ENCODE measurements at places on chromosomes 3 and 15.
A peak's percentile ranks its signal among the peaks of the same experiment; 100 is the strongest.

- no peak for DNase-seq
These were observed 244.8 kb downstream of the LRRN1 start for GRCh38 chr3:4043867-4044575.

GRCh38 chr3:99659032-99659431 is 20.6 kb downstream of the COL8A1 start:
- DNase-seq = no peak

DNA sequence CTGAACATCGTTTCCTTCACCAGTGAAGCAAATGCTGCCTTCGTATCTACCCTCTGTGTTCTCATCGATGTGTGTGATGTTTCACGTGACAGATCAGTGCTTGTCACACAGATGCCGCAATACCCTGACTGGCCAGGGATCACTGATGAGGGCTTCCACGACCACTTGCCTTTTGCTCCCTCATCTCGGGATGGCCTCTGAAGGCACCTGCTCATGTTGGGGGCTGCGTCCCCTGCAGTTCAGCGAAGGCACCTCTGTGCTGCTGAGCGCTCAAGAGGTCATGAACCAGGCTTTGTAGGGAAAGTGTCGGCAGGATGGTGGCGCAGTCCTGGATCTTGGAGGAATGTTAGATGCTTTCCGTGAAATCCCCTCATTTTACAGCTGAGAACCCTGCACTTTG is 79.2 kb upstream of the KLF13 start:
- DNase-seq = no peak

DNA sequence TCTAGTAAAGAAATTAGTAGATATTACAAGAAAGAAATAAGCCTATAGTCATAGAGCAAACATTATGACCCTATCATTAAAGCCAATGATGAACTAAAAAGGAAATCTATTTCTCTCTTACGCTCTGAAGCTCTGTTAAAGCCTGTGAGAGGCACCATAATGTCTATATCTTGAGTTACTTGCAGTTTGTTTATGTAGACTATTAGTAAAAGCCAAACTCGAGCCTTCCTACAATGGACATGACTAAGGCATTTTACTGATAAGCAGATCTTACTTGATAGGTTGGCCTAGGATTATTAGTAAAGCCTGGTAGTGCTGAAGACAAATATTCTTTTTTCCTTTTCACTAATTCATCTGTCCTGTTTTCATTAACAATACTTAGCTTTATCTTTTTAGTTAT is 32.7 kb downstream of the LRRC3B start:
- no peak for DNase-seq

DNA sequence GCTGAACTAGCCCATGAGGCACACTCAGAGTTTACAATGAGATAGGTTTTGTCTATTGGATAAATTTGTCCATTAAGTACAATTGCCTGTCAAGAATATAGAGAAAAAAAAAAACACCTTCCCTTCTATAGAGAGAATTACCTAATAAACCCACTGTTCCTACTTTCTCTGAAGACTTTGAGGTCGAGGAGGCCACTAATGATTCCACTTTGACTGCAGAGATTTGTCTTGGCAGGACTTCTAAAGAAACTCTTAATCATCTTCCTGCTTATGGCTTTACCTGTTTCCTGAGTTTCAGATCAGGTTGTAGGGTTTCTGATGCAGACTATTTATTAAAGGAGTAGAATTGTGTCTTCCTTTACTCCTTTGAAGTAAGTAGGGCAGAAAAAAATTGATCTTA is 342.4 kb upstream of the KCNMB2 start:
- DNase-seq = no peak

DNA sequence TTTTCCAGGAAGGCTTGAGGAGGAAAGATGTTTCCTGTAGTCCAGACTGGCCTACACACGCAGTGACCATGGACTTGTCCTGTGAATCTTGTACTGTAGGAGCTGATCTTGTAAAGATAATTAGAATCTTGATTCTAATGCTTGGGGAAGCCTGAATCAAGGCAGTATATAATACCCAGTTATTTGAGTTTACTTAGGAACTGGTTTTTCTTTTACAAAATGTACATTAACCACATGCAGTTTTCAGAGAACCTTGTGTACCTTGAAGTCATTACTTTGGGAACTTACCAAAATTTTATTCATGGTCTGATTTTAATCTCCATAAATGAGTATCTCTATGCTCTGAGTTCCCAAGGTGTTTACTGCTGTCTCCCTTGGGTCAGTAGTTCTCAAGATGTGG is 439.9 kb upstream of the AZI2 start:
- no peak for DNase-seq

GRCh38 chr15:23570486-23570885 is 5.0 kb downstream of the MKRN3 start:
- DNase-seq = no peak

GRCh38 chr3:50338965-50339364 is 1.7 kb downstream of the RASSF1 start:
- DNase-seq = no peak

DNA sequence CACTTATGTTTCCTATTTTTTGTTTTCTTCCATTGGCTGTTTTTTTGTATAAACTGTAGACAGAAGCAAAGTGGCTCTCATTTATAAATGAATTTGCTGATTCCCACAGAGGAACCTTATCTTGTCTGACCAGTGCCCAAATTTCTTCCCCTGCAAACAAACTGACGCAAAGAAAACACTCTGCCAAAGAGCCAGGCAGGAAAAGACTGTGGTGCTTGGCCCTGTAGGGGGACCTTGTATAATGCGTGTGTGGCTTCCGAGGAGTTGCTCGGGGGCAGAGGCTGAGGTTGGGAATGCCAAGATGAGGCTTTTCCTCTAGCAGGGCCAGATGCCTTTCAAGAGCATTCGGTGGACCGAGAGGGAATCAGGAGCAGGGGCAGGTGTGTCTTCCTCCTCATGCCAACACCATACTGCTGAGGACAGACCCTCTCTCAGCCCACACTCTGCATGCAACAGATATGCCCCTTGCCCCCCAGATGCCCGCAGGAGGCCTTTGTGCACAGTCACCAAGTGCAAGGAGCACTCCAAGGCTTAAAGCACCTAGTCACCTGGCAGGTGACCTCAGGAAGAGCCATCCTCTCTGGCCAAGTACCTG is 104.3 kb upstream of the ABHD17C start:
- DNase-seq = no peak

DNA sequence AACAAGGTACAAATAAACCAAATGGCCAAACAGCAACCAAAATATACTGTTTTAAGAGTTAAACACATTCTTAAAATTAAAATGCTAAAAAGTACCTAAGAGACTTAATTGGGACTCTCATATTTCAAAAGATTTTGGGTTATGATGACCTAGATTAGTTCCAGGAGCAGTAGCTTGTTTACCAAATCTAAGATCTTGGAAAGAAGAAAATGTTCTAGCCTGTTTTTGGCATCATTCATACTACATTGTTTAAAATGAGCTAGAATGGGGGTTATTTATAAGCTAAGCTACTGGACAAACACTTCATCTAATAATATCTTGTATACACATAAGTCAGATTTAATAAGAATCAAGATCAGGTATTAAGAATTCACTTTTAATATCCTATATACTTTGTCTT is 22.8 kb downstream of the ATOSA start:
- DNase-seq = no peak

DNA sequence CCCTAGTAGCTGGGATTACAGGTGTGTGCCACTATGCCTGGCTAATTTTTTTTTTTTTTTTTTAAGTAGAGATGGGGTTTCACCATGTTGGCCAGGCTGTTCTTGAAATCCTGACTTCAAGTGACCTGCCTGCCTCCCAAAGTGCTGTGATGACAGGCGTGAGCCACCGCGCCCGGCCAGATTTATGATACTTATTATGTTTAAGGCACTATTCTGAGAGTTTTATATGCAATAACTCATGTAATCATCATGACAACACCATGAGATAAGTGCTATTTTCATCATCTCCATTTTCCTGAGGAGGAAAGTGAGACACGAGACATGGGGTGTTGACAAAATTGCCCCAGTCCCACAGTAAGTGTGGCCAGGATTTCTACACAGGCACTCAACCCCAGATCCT is 366.4 kb upstream of the TRIM42 start:
- no peak for DNase-seq

- no peak for DNase-seq
These were observed 46.9 kb downstream of the ADCY5 start for GRCh38 chr3:123401836-123402530.

GRCh38 chr15:56491110-56491722 is 26.3 kb upstream of the MNS1 start:
- peak; percentile 55 for DNase-seq

GRCh38 chr3:134037168-134037567 is 7.4 kb upstream of the SLCO2A1 start:
- DNase-seq = no peak

GRCh38 chr3:169827712-169828111 is 15.0 kb upstream of the LRRC34 start:
- no peak for DNase-seq

- no peak for DNase-seq
These were observed 19.2 kb upstream of the PLA2G4F start for GRCh38 chr15:42175671-42176070.

DNA sequence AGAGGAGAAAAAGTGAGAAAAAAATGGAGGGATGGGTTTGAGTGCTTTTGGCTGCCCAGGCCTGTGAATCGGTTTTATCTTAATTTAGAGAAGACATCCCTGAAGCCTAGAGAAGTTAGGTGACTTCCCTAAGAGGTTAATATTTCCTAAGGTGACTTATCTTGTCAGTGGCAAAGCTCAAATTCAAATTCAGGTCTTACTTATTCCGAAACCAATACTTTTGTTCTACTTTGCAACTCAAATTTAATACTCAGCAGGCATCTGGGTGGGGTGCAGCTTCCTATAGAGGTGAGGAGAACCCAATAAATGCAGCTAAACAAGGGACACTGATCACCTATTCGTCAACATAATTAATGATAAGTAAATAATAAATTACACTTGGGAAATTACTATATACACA is 54.9 kb upstream of the MYRIP start:
- DNase-seq = no peak

DNA sequence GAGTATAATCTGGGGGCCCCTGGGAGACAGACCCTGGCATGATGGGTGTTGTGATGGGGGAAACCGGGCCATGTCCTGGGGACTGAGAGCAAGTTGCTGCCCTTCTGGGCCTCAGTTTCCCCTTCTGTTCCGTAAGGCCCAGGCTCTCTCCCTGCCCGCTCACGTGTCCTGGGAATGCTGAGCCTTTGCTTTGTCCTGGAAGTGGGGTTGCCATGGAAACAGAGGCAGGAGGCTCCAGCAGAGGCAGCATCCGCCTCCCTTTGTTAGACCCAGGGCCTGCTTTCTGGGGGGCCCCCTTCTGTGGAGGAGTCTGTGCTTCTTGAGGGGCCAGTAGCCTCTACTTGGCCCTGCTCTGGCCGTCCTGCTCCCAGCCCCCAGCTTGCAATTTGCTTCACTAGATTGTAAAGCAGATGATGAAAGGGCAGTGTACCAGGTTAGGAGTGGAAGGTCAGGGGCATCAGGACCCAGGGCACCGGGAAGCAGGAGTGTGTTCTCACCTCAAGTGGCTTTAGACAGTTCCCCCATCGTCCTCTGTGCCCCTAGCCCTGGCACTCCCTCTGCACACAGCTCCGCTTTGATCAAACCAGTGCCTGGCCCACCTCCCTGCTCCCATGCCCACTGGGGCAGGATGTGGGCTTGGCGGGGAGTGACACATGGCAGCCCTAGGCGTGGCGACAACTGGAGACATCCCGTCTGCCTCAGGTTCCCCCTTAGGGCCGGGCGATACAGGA is 105.6 kb downstream of the FBLN2 start:
- DNase-seq = no peak

- DNase-seq = no peak
These were observed 171.1 kb downstream of the RORA start for GRCh38 chr15:61057830-61058529.

- no peak for DNase-seq
These were observed 183.2 kb downstream of the NTRK3 start for GRCh38 chr15:88073391-88073691.
